ENCODE measurements at places on chromosomes 12 and 14.

GRCh38 chr14:58813745-58814144 lies 176.0 kb downstream of the DACT1 start:
- DNase-seq, result no peak

DNA sequence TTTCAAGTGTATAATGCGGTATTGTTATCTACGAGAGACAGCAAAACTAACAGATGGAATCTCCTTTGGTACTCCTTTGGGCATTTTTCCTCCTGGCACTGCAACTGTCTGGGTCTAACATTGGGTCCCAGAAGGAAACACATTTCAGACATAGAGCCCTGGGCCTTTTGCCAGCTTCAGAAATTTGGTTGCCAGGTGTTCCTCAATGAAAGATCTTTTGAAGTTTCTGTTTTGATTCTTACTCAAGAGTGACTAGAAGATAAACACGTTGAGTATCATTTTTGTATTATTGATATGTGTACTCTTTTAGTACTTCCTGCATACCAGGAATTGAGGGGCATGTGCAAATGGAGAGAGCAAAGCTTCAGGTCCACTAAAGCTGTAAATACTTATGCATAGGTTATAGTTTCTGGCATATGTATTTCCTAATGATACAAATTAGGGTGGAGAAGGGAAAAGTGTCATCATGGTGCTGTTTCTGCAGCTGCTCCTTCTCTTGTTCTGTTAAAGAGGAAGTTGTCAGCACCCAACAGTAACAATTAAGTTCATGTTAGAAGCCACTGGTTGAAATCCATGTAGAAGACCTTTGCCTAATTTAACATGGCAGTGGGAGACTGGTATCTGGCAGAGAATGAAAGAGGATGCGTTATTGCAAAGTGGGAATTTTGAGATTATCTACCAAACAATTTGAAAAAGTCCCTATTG lies 53.5 kb downstream of the SLC38A6 start:
- no peak for DNase-seq

GRCh38 chr14:36256126-36256801 lies 64.2 kb downstream of the MBIP start:
- no peak for DNase-seq

- no peak for DNase-seq
Measured at GRCh38 chr12:128026696-128027574, 240.0 kb upstream of the TMEM132C start.

DNA sequence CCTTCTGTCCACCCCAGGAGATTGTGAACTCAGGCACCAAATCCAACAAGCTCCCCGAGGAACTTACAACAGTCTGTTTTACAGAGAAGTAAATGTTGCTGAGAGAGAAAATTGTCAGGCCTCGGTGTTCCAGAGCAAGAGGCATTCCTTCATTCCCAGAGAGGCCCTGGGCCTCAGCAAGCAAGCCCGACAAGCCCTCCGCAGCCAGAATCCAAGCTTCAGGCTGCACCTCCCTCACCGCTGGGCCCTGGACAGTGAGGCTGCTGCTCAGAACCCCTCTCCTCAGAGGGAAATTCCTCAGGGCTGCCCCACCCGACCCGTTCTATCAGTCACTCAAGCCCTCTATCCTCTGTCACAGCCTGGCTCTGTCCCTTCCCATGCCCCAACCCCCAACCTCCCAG lies 56.4 kb downstream of the ZFP36L1 start:
- DNase-seq, result no peak

- no peak for DNase-seq
Measured at GRCh38 chr12:118150625-118151024, 14.7 kb downstream of the PEBP1 start.

GRCh38 chr14:104886690-104887622 lies 21.9 kb downstream of the CEP170B start:
- no peak for DNase-seq

DNA sequence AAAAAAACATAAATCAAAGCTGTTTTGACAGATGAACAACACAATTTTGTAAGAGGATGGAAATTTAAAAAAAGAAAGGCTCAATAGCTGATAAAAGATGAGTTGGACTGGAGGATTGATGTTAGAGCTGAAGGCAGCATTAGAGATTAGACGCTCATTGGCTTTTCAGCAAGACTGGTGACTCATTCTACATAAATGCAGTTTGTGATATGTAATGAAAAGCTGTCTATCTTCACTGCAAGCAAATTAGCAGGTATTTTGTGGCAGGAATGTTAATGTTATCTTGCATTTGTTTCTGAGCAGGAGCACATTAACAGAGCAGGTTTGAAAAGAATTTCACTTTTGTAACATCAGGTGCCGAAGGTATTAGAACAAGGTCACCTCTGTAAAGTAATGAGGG lies 442.7 kb upstream of the NOVA1 start:
- no peak for DNase-seq

All from activated CD8-positive, alpha-beta memory T cell treated with anti-CD3 and anti-CD28 coated beads for 1 hour (primary cell).